ENCODE measurements at places on chromosomes 3 and 15.

- H3K27ac ChIP-seq, result peak overlapping the region; percentile 70
- H3K27me3 ChIP-seq, result no peaks in the 10 kb centered on the region
- no peaks in the 10 kb centered on the region for H3K36me3 ChIP-seq
- peaks cover 69% of the 10 kb centered on the region for H3K4me1 ChIP-seq
- peak overlapping the region; percentile 9 for H3K4me3 ChIP-seq
These were observed 16.8 kb downstream of the FGF7 start for GRCh38 chr15:49439678-49440395.

DNA sequence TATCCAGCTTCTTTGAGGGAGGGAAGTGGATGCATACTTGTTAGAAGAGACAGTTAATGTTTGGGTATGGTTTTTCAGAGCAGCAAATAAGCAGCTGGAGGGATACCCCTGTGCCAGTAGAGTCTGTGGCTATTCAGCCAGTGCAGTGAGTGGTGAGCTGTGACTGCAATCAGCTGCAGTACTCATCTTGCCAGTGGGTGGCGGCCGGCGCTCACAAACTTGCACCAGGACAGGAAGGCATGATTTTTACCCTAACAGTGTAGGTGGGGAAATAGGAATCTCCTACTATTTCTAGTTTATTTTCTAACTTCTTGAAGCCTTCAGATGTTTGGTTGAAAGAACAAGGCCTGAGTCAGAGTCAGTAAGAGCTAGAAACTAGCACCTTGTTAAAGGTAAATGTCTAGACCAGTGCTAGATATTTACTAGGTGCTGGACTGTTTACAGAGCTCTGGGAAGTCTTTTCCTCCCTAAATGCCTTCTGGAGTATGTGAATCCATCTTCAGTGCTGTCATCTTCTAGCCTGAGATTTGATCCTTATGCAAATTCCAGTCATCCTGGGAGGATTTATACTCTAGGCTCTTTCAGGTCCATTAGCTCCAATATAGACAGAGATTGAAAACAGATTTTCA is 23.6 kb downstream of the TIMP4 start:
- H3K27me3 ChIP-seq, result peaks cover 23% of the 10 kb centered on the region
- DNase-seq, result peak; percentile 74
- no peak overlapping the region for H3K4me3 ChIP-seq
- peaks cover 36% of the 10 kb centered on the region for H3K4me1 ChIP-seq
- H3K36me3 ChIP-seq, result no peaks in the 10 kb centered on the region
- peak overlapping the region; percentile 9 for H3K27ac ChIP-seq

- no peak overlapping the region for H3K4me3 ChIP-seq
- peaks cover 70% of the 10 kb centered on the region for H3K4me1 ChIP-seq
- H3K27ac ChIP-seq, result peak overlapping the region; percentile 34
- no peak for DNase-seq
These were observed 18.0 kb downstream of the PDIA5 start for GRCh38 chr3:123084738-123085237.

GRCh38 chr3:38039899-38040261 is 872 bp downstream of the DLEC1 start:
- no peaks in the 10 kb centered on the region for H3K36me3 ChIP-seq
- peaks cover 18% of the 10 kb centered on the region for H3K4me1 ChIP-seq
- peak overlapping the region; percentile 67 for H3K4me3 ChIP-seq
- no peak overlapping the region for H3K27ac ChIP-seq
- H3K27me3 ChIP-seq, result peaks cover 14% of the 10 kb centered on the region

GRCh38 chr15:85048430-85048829 is 66.8 kb downstream of the PDE8A start:
- peaks cover 65% of the 10 kb centered on the region for H3K4me1 ChIP-seq
- no peak for DNase-seq
- H3K4me3 ChIP-seq, result no peak overlapping the region
- H3K36me3 ChIP-seq, result no peaks in the 10 kb centered on the region

DNA sequence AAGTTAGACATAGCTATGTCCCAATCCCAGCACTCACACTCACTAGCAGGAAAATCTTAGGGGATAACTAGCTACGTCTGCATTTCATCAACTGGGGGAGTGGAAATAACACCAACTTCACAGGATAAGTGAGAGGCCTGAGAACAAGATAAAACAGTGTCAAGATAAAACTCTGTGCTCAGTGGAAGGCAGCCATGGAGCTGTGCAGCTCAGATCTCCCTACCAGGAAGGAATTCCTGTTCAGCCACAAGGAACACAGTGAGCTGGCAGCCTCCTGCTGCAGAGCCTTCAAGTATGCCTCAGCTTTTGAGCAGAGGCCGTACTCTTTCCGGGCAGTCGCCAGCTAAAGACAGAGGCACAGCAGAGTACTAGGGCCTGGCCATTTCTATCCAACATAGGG is 115.8 kb upstream of the TOPAZ1 start:
- H3K27ac ChIP-seq, result no peak overlapping the region
- H3K4me1 ChIP-seq, result peaks cover 15% of the 10 kb centered on the region
- no peak overlapping the region for H3K4me3 ChIP-seq
- H3K36me3 ChIP-seq, result no peaks in the 10 kb centered on the region
- no peak for DNase-seq
- peaks cover 25% of the 10 kb centered on the region for H3K27me3 ChIP-seq

GRCh38 chr15:41966414-41966812 is 5.9 kb downstream of the EHD4 start:
- H3K27ac ChIP-seq, result peak overlapping the region; percentile 95
- no peaks in the 10 kb centered on the region for H3K27me3 ChIP-seq
- peak overlapping the region; percentile 30 for H3K4me3 ChIP-seq
- H3K36me3 ChIP-seq, result no peaks in the 10 kb centered on the region

- peaks cover 52% of the 10 kb centered on the region for H3K4me1 ChIP-seq
- peaks cover 7% of the 10 kb centered on the region for H3K27me3 ChIP-seq
- H3K27ac ChIP-seq, result peak overlapping the region; percentile 94
- H3K4me3 ChIP-seq, result peak overlapping the region; percentile 93
These were observed 1.1 kb downstream of the ARMC8 start for GRCh38 chr3:138188013-138188730.

- H3K4me3 ChIP-seq, result no peak overlapping the region
- H3K27me3 ChIP-seq, result peaks cover 6% of the 10 kb centered on the region
These were observed 132.2 kb downstream of the ASB7 start for GRCh38 chr15:100734586-100734985.

GRCh38 chr3:134567605-134568004 is 81.7 kb downstream of the CEP63 start:
- H3K4me1 ChIP-seq, result no peaks in the 10 kb centered on the region
- no peaks in the 10 kb centered on the region for H3K27me3 ChIP-seq
- no peak for DNase-seq
- H3K27ac ChIP-seq, result no peak overlapping the region
- no peak overlapping the region for H3K4me3 ChIP-seq
- peaks cover 11% of the 10 kb centered on the region for H3K36me3 ChIP-seq

- peak overlapping the region; percentile 72 for H3K27ac ChIP-seq
- DNase-seq, result no peak
- no peaks in the 10 kb centered on the region for H3K36me3 ChIP-seq
- H3K27me3 ChIP-seq, result no peaks in the 10 kb centered on the region
- H3K4me1 ChIP-seq, result peaks cover 76% of the 10 kb centered on the region
These were observed 52.2 kb upstream of the POLR2M start for GRCh38 chr15:57654153-57654852.

GRCh38 chr3:9767418-9767817 is 2.3 kb downstream of the CAMK1 start:
- H3K27ac ChIP-seq, result peak overlapping the region; percentile 80
- H3K4me3 ChIP-seq, result no peak overlapping the region
- H3K4me1 ChIP-seq, result peaks cover 47% of the 10 kb centered on the region

DNA sequence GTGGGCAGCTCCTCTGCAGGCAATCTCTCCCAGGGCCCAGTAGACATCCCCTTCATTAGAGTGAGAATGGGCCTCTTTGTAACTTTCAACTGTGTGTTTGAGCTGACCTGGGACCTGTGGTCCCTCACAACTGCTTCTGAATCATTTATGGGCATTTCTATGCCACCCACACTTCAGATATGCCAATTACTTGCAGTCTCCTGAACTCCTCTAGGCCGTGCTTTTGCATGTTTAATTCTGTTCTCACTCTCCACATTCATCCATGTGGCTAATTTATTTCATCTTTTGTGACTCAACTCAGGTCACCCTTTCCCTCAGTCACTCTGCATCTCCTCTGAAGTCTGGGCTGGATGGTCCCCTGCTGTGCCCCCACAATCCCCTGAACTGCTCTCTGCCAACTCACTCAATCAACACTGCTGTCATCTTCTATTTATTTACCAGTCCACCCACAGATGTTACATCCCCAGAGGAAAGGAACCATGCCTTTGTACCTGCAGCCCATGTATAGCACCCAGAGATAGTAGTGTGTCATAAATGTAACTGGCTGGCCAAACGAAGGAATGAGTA is 364.7 kb downstream of the EPHB1 start:
- H3K4me1 ChIP-seq, result no peaks in the 10 kb centered on the region
- H3K27ac ChIP-seq, result no peak overlapping the region
- H3K4me3 ChIP-seq, result no peak overlapping the region
- H3K36me3 ChIP-seq, result no peaks in the 10 kb centered on the region
- no peak for DNase-seq
- no peaks in the 10 kb centered on the region for H3K27me3 ChIP-seq

DNA sequence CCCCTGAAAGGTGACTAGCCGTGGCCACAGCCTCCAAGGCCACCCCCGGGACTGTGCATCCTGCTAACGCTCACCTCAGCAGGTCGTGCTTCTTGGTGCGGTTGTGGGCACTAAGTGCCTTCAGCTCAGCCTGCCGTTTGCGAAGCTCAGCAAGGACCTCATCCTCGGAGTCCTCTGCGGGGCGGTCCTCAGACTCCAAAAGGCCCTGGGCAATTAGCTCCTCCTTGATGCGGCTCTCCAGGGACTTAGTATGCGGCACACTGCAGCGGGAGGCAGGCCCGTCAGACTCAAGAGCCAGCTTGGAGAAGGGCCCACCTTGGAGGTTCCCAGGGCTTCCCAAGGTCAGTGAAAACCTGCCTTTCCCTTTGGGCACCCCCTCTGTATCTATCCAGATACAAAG is 8.3 kb downstream of the TADA3 start:
- peaks cover 89% of the 10 kb centered on the region for H3K36me3 ChIP-seq
- no peak overlapping the region for H3K27ac ChIP-seq
- no peaks in the 10 kb centered on the region for H3K27me3 ChIP-seq
- peaks cover 1% of the 10 kb centered on the region for H3K4me1 ChIP-seq
- DNase-seq, result no peak

DNA sequence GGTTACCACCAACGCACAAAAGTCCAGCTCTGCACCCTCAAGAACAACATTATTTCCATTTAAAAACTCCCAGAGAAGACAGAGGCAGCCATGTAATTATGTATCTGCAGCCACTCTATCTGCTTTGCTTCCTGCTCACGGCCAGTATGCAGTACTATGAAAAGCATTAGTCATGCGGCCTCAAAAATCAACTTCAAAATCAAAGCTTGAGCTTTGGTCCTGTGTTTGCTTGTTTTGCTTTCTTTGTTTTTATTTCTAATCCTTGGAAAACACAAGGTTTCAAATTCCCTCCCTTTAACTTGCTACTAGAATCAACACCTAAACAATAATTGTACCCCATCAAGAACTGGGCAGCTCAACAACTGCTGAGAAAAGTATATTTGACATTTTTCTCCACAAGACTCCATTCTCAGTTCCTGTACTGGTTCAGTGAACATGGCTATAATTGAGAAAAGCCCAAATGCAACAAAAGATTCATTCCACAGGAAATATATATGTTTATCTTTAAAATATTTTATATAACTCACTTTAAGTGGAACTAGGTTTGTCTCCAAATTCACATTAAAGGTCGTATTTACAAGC is 37.6 kb downstream of the GBE1 start:
- H3K36me3 ChIP-seq, result no peaks in the 10 kb centered on the region
- DNase-seq, result no peak
- peaks cover 69% of the 10 kb centered on the region for H3K4me1 ChIP-seq
- peak overlapping the region; percentile 71 for H3K27ac ChIP-seq

- no peaks in the 10 kb centered on the region for H3K4me1 ChIP-seq
- no peaks in the 10 kb centered on the region for H3K36me3 ChIP-seq
- no peak overlapping the region for H3K27ac ChIP-seq
- H3K4me3 ChIP-seq, result no peak overlapping the region
- H3K27me3 ChIP-seq, result peaks cover 9% of the 10 kb centered on the region
These were observed 176.9 kb downstream of the STAC start for GRCh38 chr3:36557021-36557707.

- no peak overlapping the region for H3K27ac ChIP-seq
- no peak for DNase-seq
- peaks cover 9% of the 10 kb centered on the region for H3K4me1 ChIP-seq
- H3K4me3 ChIP-seq, result no peak overlapping the region
These were observed 177.8 kb downstream of the SERPINI1 start for GRCh38 chr3:167913219-167913835.

DNA sequence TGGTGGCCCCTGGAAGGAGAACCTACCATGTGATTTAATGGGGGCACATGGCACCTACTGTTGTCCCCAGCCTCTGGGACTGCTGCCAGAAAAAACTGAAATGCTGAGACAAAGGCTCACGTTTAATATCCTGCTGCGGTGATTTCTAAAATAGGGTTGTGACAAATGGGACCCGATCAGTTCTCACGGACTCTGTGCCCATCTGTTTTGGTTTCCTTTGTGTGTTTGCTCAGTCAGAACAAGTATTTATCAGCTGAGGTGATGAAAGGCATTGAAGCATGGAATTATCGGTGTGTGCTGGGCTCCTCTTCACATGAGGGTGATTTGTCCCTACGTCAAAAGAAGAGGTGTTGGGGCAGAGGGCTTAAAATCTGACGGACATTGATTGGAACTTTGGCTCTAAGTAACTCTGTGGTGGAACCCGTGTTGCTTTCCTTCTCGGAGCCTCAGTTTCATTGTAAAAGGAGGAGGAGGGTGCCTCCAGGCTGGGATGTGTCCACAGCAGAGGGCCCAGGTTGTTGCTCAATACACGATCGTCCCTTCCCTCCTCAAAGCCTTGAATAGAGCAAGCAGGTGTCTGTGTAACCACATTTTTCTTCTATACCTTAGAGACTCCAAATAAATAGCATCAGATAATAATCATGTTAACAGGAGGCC is 283.3 kb upstream of the RGMA start:
- H3K27me3 ChIP-seq, result peaks cover 55% of the 10 kb centered on the region
- H3K36me3 ChIP-seq, result no peaks in the 10 kb centered on the region
- H3K27ac ChIP-seq, result no peak overlapping the region
- no peak for DNase-seq
- H3K4me1 ChIP-seq, result no peaks in the 10 kb centered on the region

DNA sequence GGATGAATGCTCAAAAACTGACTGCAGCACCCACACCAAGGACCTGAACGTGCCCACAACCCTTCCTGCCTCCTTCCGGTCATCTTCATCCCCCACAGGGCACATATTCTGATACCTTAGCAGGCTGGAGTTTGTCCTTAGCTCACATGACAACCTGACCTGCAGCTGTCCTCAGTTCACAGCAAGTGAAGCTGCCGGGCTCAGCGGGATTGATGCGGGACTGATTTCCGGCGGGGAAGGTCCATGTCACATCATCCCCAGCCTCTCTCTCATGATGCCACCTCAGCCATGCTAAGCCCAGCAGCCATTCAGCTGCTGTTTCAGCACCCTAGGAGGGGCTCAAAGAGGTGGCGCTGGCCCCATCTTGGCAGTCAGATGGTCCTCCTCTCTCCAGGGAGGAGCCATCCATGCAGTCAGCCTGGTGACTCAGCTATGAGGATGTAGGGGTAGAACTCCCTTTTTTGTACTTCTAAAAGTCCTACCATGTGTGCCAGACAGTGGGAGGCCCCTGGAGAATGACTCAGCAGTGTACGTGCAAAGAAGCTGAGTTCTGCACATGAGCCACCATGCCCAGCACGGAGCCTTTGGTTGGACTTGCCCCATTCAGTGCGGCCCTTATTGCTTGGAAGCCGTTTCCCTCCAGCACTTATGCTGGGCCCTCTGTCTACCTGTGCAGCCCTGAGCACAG is 9.5 kb downstream of the CA12 start:
- H3K36me3 ChIP-seq, result no peaks in the 10 kb centered on the region
- no peak overlapping the region for H3K27ac ChIP-seq
- peaks cover 6% of the 10 kb centered on the region for H3K27me3 ChIP-seq
- peaks cover 21% of the 10 kb centered on the region for H3K4me1 ChIP-seq
- H3K4me3 ChIP-seq, result no peak overlapping the region

GRCh38 chr3:48532271-48532976 is 24.2 kb downstream of the PFKFB4 start:
- H3K36me3 ChIP-seq, result peaks cover 6% of the 10 kb centered on the region
- no peaks in the 10 kb centered on the region for H3K27me3 ChIP-seq
- DNase-seq, result no peak
- no peak overlapping the region for H3K27ac ChIP-seq
- H3K4me3 ChIP-seq, result no peak overlapping the region
- no peaks in the 10 kb centered on the region for H3K4me1 ChIP-seq

Data from left ventricle myocardium inferior (tissue), 1 donor.